CD4-positive, alpha-beta T cell treated with Interleukin-6 at 100 ng/mL for 8 hours (primary cell): ENCODE measurements at places on chromosomes 4 and X.

DNA sequence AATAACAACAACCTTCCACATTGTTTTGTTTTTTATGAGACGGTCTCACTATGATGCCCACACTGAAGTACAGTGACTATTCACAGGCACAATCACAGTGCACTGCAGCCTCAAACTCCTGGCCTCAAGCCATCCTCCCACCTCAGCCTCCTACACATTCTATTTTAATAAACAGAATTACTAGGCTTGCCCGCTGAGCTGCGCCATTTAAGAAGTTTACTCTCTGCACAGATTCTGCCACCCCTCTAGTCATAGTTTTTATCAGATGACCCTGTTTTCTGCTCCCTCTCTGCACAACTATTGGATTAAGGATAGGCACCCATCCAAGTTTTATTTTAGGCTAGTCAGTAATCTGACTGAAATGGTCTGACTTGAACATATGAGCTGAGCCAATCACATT lies 11.3 kb upstream of the COX18 start:
- no peak for DNase-seq

DNA sequence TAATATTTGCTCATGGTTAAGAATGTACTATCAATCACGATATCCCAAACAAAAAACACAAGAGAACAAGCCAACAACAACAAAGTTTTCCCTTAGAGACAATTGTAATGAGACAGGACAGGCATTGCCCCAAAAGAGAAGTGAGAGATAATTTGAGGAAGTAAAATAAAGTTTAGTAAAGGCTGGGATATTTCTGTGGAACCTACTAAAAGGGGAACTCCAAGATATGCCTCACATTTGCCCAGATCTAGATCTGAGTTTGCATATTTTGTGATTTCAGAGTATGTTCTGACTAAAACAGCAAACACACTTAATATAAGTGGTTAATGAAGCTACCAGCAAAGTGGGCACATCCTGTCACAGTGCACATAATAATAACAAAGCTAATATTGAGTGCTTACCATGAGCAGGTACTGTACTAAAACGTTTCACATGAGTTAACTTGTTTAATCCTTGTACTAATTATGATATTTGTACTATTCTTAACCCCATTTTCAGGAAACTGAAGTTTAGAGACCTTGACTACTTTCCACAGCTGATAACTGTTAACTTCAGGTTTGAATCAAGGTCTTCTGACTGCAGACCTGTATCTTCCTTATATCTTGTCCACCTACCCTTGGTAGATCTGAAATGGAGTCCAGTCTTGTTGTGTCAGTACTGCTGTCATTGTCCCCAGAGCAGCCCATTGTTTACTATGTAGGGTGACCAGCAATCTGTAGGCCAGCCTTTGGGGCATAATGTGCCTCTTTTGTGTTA lies 26.0 kb upstream of the BMP2K start:
- DNase-seq = no peak

- no peak for DNase-seq
Measured at GRCh38 chr4:11710453-11711093, 281.9 kb upstream of the HS3ST1 start.

DNA sequence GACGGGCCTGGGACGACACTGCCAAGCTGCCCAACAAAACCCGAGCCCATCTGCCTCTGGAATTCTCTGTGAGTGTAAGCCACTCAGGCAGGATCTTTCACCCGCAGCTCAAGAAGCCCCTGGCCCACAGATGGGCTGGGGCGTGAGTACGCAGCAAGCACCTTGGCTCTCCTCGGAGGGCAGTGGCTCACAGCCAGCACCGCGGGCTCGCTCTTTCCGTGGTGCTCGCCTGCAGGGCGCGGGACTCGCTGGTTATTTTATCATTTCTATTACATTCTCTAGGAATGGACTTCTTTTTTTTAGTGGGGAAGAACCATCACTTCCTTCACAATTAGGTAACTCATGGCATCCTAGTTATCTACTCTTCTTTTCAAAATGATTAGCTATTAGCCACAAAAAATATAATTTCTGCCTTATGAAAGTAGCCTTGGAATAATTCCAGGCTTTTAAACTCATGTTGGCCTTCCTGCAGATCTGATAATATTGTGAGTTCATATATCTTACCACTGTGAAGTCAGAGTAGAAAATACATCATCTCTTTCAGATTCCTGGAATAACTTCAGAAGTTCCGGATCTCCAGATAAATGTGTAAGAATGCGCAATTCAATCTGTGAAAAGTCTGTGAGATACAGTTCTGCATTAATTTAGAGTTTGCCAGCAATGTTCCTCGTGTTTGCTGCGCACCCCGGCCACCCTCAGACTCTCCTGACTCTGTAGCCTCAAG lies 68.6 kb downstream of the NAT8L start:
- DNase-seq = no peak

DNA sequence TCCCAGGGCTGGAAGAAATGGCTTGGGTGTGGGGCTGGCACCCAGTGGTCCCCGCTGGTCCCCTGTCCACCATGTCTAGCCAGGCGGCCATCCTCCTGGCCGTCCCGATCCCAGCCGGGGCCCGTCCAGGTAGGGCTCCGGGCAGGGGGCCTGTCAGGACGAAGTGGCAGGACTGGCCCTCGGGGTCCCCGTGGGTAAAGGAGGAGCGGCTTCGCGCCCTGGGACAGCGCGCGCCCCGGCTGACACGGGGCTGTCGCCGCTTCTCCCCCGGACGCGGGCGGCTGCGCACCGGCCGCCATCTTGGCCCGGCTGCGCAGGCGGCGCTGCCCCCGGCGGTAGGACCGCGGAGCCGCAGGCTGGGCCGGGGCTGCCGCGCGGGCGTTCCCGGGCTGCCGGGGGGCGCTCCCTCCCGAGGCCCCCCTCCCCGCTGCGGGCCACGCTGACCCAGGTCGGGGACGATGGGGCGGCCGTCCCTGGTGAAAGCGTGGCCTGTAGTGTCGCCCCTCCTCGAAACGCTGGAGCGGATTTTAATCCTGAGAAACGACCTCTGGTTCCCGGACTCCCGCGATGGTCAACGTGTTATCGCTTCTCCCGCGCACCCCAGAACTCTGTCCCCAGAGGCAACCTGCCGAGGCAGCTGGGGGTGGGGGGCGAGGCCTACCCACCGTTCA lies 60.4 kb upstream of the BCOR start:
- no peak for DNase-seq

- no peak for DNase-seq
Measured at GRCh38 chr4:88989990-88990389, 67.0 kb downstream of the FAM13A start.

DNA sequence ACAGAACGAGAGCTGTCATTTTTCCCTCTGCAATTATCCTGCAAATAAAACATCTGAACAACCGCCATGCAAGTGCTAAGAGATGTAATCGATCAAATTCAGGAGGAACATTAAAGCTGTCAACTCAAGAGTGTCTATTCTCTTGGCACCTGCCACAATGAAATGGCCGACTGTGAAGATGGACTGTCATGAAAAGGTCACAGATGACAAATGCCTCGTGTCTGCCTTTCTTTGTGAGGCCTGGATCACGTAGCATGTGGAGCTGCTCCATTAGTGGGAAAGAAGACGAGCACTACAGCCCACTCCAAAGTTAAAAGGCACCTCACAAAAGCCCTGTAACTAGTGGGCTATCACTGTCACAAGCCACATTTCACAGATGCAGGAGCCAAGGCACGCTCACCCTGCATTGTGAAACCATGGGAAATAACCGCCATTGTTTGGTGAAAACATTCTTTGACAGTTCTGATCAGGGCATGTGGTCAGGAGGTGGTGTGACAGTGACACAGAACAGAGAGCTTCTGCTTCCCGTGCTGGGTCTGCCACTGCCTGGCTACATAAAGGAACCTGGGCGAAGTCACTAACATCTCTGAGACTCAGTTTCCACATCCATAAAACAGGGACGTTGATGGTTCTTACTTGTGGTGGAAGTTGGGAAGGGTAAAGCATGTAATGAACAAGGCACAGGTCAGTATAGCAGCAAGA lies 98.9 kb downstream of the EVC2 start:
- no peak for DNase-seq

GRCh38 chr4:6557856-6558255 lies 17.1 kb upstream of the MAN2B2 start:
- DNase-seq = no peak

- DNase-seq = no peak
Measured at GRCh38 chr4:90443231-90443630, 316.0 kb downstream of the CCSER1 start.

DNA sequence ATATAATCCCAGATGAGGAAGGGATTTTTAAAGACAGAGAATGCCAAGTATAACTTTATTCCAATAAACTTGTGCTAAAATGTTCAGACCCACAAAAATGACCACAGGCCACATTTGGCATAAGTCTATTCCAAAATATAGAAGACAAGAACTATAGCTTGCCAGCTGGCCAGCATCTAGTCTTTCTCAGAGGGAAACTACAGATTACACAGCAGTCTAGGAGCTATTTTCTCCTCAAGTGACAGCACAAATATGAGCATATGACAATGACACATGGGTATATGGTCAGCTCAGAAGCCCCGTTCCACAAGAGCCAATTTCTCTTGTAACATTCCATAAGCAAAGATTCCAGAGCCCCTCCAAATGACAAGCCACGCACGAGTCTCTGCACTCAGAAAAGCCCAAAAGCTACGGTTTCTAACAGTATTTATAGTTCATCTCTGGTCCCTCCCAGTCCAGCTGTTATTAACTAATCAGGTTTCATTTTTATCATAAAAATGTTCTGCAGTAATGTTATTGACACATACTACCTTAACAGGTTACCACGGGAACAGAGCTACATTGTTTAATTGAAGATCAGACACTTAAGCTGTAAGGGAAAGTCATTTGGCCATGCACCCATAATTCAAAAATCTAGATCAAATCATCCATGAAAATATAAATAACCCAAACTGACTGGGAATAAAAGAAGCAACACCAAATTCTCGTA lies 70.3 kb downstream of the RAB28 start:
- DNase-seq = no peak

DNA sequence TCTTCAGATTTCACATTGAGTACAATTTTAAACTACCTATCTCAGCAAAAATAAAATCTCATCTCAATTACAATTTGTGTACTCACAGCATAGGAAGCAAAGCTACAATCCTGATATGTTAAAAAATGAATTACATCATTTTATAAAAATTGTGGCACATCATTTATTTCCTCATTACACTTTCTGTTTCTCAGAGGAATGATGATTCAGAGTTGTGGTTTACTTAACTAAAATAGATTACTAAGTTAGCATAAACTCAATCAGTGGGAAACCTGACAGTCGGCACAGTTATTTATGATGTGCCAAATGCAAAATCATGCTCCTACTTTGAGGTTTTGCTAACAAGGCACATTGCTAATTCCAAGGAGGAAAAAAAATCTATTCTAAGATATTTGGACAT lies 325.0 kb downstream of the FBXO8 start:
- no peak for DNase-seq

- DNase-seq = no peak
Measured at GRCh38 chr4:185772391-185773093, 39.5 kb downstream of the SORBS2 start.

- DNase-seq = no peak
Measured at GRCh38 chrX:95662200-95662599, 1022.4 kb upstream of the DIAPH2 start.

DNA sequence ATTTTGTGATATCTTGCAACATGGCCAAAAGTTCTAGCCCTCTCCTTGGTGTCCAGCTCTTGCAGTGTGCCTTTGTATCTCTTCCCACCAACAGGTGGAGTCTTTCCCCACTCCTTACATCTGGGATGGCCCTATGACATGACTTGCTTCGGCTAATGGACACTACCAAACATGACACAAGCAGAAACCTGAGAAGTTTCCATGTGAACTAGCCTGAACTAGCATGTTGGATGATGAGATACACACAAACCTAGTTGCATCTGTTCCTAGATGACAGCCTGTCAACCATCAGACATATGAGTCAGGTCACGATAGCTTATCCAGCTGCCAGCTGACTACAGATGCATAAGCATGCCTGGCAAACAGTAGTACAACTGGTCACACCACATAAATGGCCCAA lies 207.5 kb upstream of the FTHL17 start:
- no peak for DNase-seq

DNA sequence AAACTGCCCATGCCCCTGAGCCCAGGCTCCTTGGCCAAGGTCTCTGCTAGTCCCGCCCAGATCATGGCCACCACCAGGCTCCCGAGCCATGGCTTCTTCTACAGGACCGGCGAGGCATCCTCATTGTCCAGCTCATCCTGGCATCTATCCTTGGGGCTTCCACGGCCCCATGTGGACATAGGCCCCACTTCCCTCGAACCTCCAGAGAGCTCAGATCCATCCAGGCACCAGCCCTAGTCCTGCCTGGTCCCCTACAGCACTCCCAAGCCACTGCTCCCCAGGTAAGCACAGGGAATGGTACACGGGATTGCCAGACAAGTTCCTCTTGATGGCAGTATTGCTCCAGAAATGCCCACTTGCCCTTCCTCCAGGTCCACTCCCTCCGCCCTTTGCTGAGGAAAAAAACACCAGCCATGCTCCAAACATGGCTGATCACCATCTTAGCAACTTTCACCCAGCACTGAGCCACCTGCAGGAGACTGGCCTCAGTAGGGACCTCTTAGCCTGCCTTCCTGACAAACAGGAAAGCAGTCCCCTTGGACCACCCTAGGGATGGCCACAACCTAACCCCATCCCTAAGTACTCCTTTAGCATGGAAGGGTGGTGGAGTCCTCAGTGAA lies 272.1 kb upstream of the AGTR2 start:
- DNase-seq = peak; percentile 31

DNA sequence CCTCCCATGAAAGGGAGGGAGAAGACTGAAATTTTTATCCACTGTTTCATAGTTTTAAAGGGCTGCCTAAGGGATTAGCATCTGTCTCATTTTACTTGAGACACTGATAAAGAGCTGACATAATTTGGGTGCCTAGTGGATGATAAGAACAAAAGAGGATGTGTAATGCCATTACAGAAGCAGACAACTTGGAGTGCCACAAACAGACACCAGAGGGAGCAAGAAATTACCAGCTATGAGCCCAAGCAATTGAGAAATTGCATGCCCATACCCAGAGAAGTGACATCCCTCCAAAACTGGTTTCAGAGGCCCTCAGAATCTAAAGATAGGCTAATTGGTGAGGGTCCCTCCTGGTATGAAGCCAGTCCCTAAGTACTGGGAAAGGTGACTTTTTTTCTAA lies 38.5 kb upstream of the POU3F4 start:
- no peak for DNase-seq

DNA sequence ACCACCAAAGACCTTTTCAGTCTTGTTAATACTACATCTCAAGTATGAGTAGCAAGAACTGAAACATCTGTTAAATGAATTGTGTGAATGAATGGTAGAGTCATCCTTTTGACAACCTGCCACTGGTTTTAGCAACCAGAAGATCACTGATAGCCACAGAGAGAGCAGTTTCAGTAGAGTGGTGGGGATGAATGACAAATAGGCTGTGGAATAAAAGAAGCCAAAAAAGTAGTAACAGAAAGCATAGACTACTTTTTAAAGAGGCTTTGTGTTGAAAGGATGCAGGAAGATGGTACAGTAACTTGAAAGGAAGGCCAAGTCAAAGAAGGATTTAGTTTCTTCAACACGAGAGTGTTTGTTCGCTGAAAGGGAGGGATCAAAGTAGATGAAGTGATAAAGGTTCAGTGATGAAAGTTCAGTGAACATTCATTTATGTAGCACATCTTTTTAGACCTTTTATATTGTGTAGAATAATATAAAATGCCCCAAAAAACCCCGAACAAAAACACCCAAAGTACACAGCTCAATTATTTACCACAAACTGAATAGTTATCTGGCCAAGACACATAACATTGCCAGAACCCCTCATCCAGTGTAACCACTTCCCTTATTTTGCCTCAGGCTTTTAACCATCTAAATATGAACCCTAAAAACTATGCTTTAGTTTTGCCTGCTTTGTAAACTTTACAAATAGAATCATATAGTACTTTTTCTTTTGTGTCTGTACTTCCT lies 40.1 kb upstream of the EIF1AX start:
- DNase-seq = no peak
